ENCODE measurements at places on chromosomes 4 and X.

- no peak for DNase-seq
Measured at GRCh38 chr4:8920969-8921368, 49.3 kb upstream of the HMX1 start.

GRCh38 chr4:173073939-173074500, 94.6 kb upstream of the GALNT7 start:
- DNase-seq = no peak

DNA sequence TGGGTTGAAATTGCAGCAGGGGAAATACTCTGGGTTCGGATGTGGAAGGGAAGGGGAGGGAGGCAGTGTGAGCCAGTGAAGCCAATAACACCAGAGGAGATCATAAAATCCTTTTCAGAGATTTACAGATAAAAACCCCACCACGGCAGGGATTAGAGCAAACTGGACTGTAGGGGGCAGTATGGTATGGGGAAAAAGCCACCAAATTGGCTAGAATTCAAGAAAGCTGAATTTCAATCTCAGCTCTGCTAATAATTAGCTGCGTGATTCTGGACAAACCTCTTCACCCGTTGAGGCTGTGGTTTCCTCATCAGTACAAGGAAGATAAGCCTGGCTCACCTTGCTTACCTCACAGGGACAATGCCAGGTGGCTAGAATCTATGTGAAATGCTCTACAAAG, 108.1 kb downstream of the ATG4A start:
- DNase-seq = no peak

GRCh38 chr4:139596034-139596683, 40.1 kb upstream of the SETD7 start:
- no peak for DNase-seq

DNA sequence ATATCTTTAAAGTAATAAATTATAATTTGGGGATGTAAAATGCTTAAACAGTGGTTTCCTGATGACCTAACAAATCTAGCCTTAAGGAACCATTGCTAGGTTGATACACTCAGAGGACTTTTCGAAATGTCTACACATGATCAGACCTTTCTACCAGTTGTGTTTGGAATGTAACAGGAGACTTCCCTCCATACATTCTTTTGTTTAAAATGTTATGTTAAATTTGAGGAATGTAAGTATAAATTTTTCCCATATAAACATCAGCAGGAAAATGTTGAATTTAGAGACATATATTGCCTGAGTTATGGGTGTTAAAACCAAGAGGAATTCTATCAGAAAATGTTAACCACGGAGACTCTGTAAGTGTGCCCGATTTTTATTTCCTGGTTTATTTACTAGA, 190.6 kb upstream of the SPRY1 start:
- DNase-seq = no peak

- DNase-seq = no peak
Measured at GRCh38 chr4:15963001-15963451, at the start of gene FGFBP2. FGFBP2 (minus strand) TSS chr4:15963175; CDS start chr4:15963129, 46 bp downstream.

GRCh38 chr4:154332681-154333421, 158.7 kb downstream of the DCHS2 start:
- peak; percentile 13 for DNase-seq

GRCh38 chr4:63529581-63530337, 879.5 kb downstream of the TECRL start:
- DNase-seq = no peak

GRCh38 chr4:86264241-86264640, 95.6 kb downstream of the MAPK10 start:
- DNase-seq = no peak

- no peak for DNase-seq
Measured at GRCh38 chr4:165992283-165992682, 119.2 kb downstream of the TLL1 start.

DNA sequence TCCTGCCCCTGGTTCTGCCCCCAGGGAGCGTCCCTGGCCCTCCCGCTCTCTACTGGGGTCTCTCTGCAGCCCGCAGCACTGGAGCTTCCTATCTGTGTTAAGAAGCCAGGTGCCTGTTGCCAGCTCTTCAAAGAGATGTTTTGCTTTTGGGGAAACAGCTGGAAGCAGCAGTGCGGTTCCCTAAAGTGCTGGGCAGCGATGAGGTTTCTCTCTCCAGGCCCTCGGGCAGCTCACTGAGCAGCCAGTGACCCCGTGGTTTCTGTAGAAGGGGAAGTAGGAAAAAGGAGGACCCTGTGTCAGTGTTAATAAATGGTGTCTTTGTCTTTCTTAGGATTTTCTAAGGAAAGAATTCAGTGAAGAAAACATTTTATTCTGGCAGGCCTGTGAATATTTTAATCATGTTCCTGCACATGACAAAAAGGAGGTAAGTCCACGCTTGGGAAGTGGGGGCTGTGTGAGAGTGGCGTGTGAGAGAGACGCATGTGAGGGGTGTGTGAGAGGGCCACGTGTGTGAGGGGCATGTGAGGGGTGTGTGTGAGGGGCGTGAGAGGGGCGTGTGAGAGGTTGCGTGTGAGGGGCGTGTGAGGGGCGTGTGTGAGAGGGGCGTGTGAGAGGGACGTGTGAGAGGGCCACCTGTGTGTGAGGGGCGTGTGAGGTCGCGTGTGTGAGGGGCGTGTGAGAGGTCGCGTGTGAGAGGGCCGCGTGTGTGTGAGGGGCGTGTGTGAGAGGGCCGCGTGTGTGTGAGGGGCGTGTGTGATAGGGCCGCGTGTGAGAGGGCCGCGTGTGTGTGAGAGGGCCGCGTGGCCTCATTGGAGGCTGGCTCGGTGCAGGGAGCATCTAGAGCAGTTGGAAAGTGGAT, 27.1 kb upstream of the HGFAC start:
- DNase-seq = no peak

DNA sequence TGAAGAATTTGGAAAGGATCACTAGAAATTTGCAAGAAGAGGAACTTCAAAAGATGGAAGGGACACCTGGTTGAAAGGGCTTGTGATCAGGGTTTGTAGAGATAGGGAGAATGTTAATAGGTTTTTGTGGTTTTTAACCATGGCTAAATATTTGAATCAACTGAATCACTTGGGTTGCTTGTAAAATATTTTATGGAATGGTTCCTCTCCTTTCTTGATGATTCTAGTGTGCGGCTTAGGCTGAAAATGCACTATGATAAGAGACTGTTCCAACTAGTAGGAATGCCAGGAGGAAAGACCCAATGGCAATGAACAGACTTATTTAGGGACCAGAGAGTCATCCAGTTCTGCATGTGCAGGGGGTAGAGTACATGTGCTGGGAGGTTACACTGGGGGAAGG, 408.2 kb downstream of the ARHGAP24 start:
- DNase-seq = no peak

DNA sequence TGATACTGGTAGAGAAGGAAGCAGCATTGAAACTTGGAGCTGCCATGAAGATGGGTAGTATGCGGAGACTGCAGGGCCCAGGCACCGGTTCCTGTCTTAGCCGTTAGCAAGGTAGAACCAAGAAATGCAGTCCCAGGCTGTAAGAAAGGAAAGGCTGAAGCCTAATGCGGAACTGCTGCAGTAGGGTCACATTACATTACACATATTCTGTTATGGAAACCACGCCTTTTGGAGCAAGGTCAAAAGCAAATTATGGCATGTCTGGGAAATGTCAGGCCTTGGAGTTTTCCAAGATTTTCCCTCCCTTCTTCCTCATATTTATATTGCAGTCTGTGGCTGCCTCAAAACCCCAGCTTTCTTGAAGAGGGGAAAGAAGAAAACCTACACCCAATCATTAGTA, 204.8 kb upstream of the RASGEF1B start:
- no peak for DNase-seq

- DNase-seq = no peak
Measured at GRCh38 chrX:53195401-53195800, 29.6 kb downstream of the KDM5C start.

DNA sequence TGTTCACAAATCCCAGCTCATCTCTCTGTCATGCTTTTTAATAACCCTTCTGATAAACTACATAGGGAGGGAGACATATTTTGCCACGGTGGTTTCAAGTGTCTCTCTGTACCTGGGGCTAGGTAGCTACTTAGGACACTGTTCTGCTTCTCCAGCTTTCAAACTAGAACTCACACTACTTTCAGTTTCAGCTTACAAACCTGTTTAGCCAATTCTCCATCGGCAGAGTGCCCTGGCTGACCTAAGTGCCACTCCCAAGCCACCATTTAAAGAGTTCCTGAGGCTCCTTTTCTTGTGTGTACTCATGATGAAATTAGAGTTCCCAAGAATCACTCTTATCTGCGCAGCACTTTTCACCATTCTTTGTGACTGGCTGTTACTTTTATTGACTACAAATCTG, 899.2 kb downstream of the FAT4 start:
- no peak for DNase-seq

- DNase-seq = no peak
Measured at GRCh38 chrX:44392767-44393166, 49.3 kb upstream of the EFHC2 start.

DNA sequence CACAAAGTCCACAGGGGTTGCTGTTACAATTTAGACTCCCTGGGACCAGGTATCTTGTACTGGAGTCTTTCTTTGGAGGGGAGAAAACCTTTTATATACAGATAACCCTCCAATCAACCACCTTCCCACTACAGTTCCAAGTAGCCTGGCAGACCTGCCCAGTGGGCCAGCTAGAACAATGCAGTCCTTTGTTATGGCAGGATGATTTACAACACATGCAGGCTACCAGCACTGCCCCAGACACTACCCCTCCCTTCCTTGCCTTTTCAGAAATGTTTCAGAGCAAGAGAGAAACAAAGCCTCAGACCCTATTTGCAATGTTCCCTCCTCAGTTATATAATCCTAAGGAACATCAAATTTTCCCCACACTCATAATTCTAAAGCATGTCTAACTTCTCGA, 11.1 kb downstream of the RASL11B start:
- no peak for DNase-seq

DNA sequence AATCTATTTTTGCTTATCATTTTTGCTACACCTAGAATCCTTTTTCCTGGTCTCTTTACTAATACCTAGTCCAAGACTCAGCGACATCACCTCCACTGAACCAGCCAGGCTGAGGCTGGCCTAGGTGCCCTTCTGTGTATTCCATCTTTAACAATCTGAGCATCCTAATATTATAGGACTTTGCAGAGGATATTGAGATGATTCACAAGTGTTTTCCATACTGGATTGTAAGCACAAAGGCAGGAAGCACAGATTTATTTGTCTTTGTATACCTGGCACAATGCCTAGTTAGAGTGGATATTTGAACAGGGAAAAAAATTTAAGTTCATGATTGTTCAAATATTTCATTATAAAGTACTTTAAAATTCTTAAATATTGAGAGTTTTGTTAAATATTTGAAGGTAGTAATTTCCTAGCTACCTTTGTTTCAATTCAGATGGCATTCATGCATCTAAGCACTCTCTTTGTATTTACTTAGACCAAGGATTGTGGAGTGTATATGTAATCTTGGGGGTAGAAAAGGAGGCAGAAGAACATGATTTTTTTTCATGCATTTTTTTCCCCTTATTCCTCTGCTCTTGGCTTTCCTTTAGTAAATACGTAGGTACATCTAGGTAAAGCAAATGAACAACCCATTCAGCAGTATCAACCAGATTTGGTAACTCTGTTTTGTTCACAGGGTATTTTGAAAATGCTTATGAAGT, 18.4 kb downstream of the SMARCA5 start:
- no peak for DNase-seq

DNA sequence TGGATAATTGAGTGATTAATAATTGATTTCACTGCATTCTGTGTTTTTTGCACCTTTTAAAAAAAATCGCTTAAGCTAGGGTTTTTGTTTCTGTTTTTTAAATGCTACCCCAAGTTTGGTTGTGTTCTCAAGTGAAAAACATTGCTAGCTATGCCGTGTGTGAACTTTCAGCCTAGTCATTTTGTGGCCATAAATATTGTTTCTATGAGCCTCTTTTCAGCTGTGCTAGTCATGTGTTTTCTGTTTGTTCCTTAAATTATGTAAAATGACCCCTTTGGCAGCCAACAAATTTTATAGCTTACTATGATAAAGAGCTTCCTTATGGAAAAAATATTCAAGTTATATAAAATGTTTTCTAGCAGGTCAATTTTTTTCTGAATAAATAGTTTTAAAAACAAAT, 59.1 kb downstream of the GALNT7 start:
- no peak for DNase-seq

DNA sequence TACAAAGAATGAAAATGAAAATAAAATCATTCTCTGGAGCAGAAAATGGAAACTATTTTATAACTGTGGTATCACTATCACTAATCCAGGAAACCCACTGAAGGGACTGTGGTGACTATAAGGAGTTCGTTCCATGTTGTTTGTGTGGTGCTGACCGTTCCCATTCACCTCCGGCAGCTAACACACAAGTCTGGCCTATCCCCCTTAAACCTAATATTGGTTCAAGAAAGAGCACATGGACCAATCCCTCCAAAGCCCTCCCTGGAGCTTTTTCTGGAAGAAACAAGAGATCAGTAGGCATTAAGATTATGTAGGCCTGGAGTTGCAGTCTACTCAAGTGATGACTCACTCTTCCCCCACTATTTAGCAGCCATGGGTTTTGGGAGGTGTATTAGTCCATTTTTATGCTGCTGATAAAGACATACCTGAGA, 25.9 kb upstream of the FAM241A start:
- DNase-seq = no peak

DNA sequence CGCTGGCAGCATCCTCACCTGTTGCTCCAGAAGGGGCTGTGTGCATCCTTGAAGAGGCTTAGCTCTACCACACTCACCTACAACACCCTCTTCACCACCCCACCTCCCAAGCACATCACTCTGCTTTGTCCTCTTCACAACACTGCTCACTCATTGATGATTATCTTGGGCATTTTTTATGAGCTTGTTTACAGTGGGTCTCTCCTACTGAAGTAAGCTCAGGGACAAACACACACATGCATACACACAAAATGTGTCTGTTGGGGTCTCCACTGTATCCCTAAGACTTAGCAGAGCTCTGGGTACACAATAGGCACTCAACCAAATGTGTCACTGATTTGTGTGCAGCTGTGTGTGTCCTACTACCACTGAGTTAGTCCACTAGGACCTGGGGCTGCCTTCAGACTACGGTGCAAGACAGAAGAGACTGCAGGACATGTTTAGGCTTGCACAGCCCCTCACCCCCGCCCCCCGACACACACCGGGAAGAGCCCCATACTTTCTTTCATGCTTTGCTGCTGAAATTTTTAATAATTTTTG, 1.3 kb upstream of the GABRE start:
- DNase-seq = no peak

DNA sequence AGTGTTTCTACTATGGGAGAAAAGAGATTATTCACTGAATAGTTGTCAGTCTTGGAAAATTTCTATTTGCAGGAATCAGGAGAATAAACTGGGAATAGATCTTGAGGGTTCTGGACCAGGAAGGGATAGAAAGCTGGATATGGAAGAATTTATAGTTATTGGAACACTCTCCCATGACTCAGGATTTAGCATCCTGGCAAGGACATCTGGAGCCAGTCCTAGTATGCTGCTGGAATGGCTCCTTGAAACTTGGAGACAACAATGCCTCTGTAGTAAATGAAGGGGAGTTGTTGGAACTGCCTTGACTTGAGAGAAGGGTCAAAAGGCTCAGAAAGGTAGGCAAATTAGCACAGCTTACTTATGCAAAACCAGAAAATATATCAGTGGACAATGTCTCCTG, 23.5 kb upstream of the THOC2 start:
- DNase-seq = no peak

- no peak for DNase-seq
Measured at GRCh38 chrX:41245641-41246040, 88.3 kb upstream of the DDX3X start.
